NAMALWA (cell line): ENCODE measurements at places on chromosomes 4 and X.

DNA sequence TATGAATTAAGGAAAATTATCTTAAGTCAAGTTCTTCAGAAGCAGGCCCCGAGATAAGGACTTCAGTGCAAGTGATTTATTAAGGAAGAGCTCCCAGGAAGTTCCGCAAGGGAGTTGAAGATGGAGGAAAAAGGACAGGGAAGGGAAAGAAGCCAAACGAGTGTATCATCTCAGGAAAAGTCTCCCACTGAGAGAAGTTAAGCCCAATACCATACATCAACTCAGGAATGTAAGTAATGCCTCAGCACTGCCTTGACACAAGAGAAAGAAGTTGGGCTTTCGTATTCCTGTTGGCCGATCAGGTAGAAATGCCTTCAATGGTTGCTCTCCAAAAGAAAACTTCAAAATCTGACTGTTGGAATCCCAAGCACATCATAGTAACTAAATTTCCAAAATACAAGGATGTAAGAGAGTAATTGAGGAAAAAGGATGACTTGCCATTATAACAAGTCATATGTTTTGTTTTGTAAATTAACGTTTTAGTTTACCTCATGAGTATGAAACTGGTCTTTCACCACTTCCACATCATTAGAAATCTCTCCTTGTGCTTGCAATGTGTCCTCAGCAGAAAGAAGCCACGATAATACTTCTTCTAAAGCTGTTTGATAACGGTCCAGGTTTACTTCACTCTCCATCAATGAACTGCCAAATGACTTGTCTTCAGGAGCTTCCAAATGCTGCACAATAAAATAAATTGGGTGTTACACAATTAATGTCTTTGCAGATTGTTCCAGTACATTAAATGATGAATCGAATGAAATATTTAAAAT is 566.7 kb downstream of the DMD start:
- DNase-seq = no peak

DNA sequence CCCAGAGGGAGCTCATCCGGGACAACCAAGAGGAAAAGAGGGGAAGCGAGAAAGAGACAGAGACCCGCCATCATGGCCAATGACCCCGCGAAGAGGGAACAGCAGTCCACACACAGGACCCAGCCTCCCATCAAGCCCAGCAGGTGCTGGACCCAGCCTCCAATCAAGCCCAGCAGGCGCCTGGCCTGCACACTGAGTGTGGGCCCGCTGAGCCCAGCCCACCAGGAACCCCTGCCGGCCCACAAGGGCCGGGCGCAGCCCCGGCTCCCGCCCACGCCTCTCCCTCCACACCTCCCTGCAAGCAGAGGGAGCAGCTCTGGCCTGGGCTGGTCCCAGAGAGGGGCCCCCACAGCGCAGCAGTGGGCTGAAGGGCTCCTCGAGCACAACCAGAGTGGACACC is 391.1 kb downstream of the IDS start:
- DNase-seq = no peak

DNA sequence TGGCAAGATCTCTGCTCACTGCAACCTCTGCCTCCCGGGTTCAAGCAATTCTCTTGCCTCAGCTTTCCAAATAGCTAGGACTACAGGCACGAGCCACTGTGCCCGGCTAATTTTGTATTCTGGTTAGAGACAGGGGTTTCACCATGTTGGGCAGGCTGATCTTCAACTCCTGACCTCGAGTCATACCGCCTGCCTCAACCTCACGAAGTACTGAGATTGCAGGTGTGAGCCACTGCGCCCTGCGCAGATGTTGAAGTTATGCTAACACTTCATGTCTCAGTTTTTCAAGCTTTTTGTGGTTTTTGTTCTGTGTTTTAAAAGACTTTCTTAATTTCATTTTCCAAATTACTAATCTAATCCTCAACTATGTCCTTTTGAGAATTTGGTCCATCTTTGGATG is 154.4 kb upstream of the TLL1 start:
- DNase-seq = no peak

DNA sequence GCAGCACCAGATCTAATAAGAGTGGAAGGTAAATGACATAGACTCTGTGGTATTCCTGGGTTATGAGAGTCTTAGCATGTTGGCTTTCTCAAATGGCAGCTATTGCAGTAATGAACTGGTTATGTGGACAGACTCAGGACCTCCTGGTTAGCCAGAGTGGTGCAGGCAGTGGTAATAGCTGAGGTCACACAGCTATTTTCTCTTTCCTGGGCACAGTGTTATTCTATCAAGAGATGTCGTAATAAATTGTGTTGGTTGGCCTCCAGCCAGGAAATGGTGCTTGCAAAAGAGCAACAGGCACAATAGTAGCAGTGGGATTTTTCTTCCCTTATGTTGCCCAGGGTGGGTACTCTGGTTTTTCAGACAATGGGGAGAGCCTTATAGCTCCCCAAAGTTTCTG is 279.2 kb upstream of the FGF16 start:
- DNase-seq = no peak
